ENCODE measurements at places on chromosomes 7 and 10.
A peak's percentile ranks its signal among the peaks of the same experiment; 100 is the strongest.

DNA sequence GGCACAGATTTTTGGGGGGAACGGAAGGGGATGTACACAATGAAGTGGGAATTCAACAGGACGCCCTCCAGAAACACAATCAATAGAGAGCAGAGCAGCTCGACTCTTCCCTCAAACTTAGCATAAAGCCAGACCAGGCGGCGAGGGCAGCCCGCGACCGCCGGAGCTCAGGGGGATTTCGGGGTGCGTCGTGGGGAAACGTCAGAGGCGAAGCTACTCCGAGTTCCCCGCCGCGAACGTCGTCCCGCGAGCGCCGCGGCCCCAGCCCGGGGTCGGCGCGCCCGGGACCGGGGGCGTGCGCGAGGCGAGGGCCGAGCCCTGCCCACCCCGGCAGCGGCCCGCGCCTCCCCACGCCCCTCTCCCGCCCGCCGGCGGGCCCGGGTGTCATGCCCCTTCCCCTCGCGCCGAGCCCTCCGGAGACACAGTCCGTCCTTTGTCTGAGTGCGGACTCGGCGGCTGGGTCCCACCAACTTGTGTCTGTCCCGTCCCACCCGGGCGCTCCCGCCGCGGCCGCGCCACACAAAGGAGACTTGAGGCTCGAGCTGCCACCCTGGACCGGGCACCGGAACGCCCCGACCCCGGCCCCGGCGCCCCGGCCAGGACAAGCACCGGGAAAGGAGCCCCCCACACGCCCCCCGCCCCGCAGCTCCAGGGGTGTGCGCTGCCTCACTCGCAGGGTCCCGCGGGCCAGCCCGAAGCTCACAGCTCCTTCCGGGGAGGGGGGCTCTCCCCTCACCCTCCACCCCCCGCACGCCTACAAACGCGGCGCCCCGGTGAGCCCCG lies 634 bp downstream of the EZH2 start:
- no peak for DNase-seq

DNA sequence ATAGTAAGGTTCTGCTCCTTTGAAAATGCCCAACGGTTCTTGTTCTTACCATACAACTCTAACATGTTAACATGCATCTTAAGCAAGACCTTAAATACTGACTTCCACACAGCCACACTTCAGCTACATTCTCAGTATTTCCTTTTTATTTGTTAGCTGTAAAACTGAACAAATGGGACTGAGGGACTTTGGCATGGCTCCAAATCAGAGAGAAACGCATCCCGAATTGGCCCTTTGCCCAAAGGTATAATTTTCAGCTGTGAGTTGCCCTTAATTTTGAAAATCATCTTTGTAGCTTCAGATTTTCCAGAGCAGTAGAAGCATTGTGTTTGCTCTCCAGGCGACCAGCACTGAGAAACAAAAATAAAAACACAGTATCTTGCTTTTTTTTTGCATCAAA lies 56.4 kb downstream of the NEUROD6 start:
- no peak for DNase-seq

DNA sequence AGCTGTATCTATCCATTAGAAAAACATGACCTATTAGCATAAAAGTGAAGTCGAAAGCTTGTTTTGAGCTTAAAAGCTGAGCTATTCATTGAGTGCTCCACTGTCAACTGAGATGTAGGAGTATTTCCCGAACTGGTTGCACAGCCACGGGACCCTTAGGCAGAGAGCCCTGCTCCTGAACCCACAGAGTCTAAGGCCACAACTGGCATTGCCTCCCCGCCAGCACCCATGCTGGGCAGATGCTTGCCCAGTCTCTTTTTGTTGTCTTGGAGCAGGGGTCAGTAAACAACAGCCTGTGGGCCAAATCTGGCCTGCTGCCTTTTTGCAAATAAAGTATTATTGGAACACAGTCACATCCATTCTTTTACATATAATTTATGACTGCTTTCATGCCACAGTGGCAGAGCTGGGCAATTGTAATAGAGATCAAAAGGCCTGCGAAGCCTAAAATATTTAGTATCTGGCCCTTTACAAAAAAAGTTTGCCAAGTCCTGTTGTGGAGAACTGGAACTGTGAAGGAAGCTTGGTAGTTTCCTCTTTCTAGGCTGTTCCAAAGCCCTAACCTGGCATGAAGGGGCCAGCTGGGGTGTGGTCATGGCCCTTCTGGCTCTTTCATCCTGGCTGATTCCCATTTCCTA lies 58.4 kb upstream of the WAPL start:
- no peak for DNase-seq

DNA sequence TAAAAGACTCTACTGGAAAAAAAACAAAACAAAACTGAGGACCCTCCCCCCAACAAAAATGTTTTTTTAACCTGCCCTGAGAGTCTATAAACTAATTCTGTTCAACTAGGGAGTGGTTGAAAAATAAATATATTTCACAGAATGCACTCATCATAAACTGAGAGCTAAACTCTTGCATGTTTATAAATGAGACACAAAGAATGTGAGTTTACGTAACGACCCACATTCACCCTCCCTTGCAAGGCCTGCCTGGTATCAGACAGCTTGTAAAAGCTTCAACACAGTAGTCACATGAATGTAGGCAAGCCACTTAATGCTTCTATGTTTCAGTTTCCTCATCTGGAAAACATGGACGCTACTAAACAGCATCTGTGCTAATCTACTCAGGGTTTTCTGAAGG lies 50.3 kb downstream of the JAZF1 start:
- DNase-seq: no peak

- DNase-seq: no peak
These were observed 73.0 kb downstream of the IGF2BP3 start for GRCh38 chr7:23397241-23397640.

- DNase-seq: no peak
These were observed 186.1 kb downstream of the BMPER start for GRCh38 chr7:34091321-34091917.

GRCh38 chr10:97154781-97155180 lies 31.0 kb downstream of the SLIT1 start:
- DNase-seq: no peak

GRCh38 chr10:59463909-59464308 lies 101.6 kb upstream of the FAM13C start:
- no peak for DNase-seq

- DNase-seq: no peak
These were observed 4.1 kb downstream of the OTUD1 start for GRCh38 chr10:23442936-23443335.

GRCh38 chr10:26361971-26362370 lies 76.2 kb upstream of the APBB1IP start:
- DNase-seq: no peak

DNA sequence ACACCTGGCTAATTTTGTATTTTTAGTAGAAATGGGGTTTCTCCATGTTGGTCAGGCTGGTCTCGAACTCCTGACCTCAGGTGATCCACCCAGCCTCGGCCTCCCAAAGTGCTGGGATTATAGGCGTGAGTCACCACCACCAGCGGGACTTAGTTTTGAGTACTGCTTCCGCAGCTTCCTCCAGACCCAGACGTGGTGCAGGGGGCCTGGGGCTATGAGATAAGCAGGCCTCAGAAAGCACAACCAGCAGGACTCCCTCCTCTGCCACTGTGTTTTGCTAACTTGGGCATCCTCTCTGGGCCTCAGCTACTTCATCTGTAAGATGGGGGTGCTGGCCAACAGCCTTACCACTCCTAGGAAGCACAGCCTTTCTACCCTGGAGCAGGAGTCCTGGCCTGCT lies 37.8 kb downstream of the GOLGA7B start:
- DNase-seq: no peak

- DNase-seq: no peak
These were observed 55.5 kb downstream of the KLF6 start for GRCh38 chr10:3729397-3729976.

DNA sequence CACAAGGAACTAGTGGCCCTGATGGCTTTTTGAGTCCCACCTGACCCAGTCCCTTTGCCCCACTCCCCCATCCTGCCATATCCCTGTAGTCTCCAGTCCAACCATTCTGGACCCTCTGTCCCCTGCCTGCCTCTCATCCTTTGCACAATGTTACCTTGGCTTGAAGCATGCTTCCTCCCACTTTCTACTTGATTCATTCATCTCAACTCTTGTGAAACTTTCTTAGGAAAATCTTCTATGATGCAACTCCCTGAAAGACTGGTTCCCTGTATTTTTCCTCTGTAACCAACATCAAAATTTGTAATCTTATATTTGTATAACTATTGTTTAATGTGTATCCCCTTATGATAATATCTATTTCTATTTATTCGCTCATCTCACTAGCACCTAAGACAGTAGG lies 151.5 kb downstream of the LRRTM3 start:
- DNase-seq: no peak

GRCh38 chr10:132820056-132820455 lies 34.1 kb upstream of the NKX6-2 start:
- DNase-seq: no peak

GRCh38 chr10:2908851-2909630 lies 158.3 kb upstream of the PFKP start:
- DNase-seq: no peak

GRCh38 chr7:27533652-27534081 lies 129.0 kb downstream of the HIBADH start:
- no peak for DNase-seq

DNA sequence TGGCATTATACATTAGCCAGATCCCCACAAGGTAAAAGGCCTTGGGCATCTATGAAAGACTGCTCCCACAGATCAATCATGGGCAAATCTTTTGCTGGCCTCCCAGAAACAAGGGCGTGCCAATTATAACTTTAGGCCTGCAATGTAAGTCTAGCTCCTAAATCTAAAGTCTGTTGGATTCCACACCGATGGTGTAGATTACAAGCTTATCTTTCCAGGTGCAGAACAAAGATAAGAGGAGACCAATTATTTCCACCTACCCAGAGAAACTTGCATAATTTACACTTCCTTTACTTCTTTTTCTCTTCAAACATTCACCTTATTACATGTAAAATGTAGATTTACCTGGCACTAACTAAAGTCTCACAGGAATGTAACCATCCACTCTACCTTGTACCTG lies 713.1 kb downstream of the SUGCT start:
- DNase-seq: no peak

GRCh38 chr7:152173372-152174070 lies 148.0 kb downstream of the GALNT11 start:
- DNase-seq: no peak

DNA sequence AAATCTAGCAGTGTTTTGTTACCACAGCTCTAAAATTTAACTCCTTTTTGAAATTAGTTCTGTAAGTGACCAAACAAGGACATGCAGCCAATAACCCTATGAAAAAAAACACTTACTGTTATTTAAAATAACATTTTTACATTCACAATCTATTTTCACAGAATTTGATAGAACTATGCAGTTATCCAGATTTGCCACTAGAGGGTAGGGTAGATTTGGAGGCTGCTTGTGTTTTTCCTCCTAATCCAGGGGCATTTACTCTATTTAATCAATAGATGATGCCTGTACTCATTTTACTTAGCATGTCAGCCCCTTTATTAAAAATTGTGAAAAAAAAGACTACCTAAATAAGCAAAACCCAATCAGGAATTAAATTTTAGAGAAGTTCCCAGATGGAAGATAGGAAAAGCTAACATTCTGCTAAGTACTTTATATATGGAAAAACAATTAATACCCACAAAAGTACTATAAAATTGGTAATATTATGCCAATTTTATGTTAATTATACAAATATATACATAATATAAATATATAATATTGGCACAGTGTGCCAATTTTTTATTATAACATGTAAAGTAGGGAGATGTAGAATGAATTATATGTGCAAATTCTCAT lies 18.1 kb upstream of the LIPK start:
- no peak for DNase-seq

DNA sequence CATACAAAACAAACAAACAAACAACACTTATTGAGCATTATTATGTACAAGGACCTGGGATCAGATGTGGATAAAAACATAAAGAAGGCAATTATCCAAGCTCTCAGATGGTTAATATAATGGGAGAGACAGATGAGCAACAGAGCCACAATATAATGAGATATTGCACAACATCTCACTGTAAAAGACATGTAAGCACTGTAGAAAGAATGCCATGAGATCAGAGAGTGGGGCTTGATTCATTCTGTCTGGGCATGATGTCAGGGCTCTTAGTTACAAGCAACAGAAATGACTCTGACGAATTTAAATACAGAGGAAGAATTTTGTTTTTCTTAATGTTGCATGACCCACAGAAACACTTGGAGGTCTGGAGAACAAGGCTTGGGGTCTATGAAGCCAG lies 164.7 kb upstream of the PLXDC2 start:
- DNase-seq: no peak

DNA sequence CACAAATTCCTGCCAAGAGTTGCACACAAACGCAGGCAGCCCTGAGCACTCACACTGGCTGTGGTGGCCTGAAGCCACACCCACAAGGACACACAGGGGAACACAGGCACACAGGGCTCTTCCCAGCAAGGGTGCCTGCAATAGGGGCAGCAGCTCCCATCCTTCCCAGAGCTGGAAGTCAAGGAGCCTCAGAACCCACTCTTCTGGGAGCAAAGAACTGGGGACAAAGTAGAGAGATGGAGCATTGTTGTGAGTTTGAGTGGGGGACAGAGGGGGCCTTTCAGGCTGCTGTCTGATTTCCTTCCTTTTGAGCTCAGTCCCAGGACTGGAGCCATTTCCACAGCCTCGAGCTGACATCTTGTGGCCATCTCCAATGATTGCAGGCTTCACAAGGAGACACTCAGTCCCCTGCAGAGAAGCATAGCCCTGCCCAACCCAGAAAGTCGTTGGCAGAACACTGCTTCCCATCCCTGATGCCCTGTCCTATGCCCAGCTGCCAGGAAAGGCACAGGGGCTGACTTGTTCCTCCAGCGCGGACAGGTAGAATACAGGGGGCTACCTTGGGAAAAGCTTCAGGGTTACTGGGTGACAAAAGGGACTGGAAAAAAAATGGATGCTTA lies 34.4 kb upstream of the SLF2 start:
- DNase-seq: peak; percentile 12

- no peak for DNase-seq
These were observed 108.2 kb downstream of the HIP1 start for GRCh38 chr7:75630549-75630948.

DNA sequence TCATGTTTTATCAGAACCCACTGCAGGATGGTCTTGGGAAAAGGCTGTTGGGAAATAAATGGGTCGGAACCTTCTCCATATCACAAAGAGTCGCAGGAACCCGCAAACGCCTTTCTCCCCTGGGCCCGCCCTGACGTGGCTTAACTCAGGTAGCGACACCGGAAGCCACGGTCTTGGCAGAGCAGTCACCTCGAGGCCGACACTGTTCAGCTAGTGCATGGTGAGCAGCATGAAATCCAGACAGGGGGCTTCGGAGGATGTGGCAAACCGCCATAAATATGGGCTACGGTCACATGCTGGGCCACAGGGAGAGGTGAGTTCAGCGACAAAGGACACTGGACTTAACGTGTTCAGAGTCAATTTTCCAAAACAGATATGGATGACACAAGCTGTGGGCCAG lies 421.9 kb downstream of the PTPRN2 start:
- DNase-seq: no peak

DNA sequence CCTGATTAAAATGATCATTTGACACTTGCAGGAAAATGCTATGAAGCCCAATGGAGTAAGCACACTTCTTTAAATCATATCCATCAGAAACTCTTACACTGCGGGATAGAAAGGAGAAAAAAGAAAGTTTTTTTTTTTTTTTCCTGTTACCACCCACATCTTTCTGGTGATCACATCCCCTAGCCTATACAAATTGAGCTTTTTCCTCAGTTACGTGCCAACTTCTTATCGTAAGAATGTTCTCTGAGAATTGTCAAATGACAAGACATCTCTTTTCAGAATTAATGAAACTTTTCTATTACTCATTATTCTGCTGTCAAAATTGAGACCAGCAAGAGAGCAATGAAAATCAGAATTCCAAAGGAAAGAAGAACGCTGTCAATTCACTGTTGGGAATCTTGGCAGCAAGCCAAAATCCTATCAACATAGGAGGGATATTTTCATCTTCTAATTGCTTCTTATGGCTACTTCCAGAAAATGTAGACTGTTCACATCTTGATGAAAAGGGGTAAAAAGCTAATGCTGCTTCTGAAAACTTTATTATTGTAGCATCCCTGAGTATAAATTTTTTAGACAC lies 179.5 kb downstream of the ADAM12 start:
- DNase-seq: no peak

All from NCI-H446 treated with DMSO at 0.1 percent for 48 hours (cell line).